ENCODE measurements at places on chromosomes 16 and 17.
A peak's percentile ranks its signal among the peaks of the same experiment; 100 is the strongest.

DNA sequence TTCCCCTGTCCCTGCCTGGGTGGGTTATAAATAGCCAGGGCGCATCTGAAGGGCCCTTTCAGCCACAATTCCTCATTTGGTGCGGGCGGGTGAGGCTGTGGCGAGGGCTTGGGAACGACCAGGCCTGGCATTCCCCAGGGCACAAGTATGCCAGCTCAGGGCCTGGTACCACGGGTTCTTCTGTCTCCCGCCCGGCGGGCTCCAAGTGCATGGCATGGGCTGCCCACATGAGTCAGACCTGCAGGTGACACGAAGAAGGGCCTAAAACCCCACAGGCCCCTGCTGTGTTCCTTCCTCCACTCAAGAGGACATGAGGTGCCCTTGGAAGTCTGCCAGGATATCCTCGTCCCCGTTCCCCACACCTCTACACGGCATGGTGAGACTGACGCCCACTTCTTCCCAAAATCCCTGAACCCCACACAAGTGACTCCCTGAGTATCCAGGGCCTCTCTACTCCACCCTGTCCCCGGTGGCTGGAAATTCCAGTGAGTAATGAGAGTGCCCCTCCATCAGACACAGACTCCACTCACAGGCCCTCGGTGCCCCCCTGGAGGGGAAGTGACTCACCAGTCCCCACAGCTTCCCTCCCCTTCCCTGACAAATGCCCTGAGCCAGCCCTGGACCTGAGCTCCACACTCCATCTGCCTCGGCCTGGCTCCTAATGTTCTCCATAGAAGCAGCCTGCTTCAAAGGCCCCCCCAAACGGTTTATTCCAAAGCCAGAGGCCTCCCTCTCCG lies 68.8 kb downstream of the ABR start:
- H3K27me3 ChIP-seq, result no peaks in the 10 kb centered on the region
- H3K27ac ChIP-seq, result peak overlapping the region; percentile 60
- H3K36me3 ChIP-seq, result no peaks in the 10 kb centered on the region
- DNase-seq, result peak; percentile 88
- H3K4me3 ChIP-seq, result no peak overlapping the region

DNA sequence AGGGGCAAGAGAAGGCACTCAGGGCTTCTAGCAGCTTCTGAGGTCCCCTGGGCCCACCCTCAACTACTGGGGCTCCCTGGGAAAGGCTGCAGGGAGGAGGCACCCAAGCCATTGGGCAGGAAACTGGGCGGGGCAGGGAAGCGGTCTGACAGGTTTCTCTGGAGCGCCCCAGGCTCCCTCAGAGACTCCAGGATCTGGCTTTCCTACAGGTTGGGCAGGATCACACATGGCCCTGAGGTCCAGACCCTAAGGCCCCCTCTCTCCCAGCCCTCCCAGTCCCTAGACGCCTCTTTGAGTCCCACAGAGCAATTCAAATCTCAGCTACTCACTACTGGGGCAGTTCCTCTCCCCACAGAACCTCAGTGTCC lies 14.3 kb downstream of the JUP start:
- H3K4me1 ChIP-seq, result no peaks in the 10 kb centered on the region
- DNase-seq, result no peak
- no peak overlapping the region for H3K4me3 ChIP-seq
- no peaks in the 10 kb centered on the region for H3K36me3 ChIP-seq

DNA sequence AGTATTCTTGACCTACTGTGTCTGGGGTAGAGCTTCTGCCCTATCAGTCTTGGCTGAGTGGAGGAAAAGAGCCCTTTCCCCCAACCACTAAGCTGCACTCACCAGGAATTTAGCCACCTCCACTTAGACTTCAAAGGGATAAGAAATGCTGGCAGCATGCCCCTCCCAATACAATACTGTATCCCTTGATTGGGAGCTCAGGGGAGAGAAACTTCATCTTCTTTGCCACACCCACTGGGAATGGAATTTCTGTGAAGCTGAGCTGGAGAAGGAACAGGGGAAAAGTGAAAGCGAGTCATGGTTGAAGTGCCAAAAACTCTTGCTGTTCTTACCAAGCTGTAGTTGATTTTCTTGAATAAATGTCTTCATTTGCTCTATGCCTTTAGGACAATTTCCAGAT lies 68.8 kb downstream of the CEP112 start:
- DNase-seq, result peak; percentile 39
- H3K4me1 ChIP-seq, result no peaks in the 10 kb centered on the region
- H3K36me3 ChIP-seq, result no peaks in the 10 kb centered on the region
- no peak overlapping the region for H3K27ac ChIP-seq
- no peak overlapping the region for H3K4me3 ChIP-seq

- H3K27me3 ChIP-seq, result no peaks in the 10 kb centered on the region
- no peaks in the 10 kb centered on the region for H3K36me3 ChIP-seq
- no peak for DNase-seq
- H3K4me3 ChIP-seq, result no peak overlapping the region
Measured at GRCh38 chr16:79360267-79360666, 240.3 kb downstream of the MAF start.
